ENCODE measurements at places on chromosomes 11 and 22.

DNA sequence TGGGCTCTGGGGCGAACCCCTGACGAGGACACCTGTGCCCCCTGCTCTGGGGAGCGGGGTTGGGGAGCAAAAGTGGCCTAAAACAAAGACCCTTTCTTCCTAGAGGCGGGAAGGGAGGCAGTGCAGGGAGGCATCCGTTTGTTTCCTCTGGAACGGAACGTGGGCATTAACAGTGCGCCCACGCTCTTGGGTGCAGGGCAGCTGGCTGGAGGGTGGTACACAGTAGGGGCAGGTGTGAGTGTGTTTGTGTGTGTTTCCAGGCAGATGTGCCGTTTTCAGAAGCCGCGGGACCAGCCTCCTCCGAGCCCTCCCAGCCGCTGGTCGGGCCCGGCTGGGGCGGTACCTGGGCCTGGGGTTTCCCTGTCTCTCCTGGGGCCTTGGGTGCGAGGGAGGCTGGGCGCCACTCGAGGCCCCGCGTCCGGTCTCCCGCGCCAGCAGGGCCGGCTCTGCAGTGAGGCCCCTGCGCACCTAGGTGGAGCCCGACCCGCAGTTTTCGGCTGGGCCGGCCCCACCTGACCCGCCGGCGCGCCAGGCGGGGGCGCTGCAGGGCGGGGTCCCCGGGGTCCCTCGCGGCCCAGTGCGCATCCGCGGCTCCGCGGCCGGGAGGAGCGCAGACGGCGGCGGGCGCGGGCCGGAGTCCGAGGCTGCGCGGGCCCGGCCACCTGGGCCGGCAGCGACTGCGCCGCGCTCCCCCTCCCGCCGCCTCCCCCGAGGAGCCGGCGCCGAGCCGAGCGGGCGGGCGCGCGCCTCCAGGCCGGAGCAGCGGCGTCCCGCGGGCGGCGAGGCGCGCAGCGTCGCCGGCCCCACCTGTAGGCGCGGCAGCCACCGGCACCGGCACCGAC is 1252.7 kb downstream of the BRD1 start:
- no peak for DNase-seq

GRCh38 chr11:19679952-19680828 is 32.4 kb upstream of the NAV2 start:
- DNase-seq = no peak

GRCh38 chr11:4839851-4840549 is 9.0 kb downstream of the OR51S1 start:
- no peak for DNase-seq

DNA sequence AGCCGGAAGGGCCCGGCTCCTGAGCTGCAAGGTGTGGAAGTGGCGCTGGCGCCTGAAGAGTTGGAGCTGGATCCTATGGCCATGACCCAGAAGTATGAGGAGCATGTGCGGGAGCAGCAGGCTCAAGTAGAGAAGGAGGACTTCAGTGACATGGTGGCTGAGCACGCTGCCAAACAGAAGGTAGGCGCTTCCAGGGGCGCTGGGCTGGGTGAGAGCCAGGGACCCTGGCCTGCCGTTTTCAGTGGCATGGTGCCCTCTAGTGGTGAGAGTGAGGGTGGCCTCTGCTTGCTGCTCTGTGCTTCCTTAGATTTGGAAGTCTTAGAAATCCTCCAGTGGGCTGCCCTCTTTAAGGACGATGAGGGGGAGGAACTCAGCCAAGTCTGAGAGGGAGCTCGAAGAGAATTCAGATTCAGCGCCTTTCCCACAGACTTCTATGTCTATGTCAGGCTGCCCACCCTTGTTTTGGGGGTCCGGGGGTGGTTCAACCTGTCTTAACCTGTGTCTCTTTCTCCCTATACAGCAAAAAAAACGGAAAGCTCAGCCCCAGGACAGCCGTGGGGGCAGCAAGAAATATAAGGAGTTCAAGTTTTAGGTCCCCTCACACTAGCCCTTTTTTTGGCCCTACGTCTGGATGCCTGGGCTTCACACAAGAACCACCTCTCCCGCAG is 1.8 kb upstream of the PACS1 start:
- DNase-seq = peak; percentile 77

DNA sequence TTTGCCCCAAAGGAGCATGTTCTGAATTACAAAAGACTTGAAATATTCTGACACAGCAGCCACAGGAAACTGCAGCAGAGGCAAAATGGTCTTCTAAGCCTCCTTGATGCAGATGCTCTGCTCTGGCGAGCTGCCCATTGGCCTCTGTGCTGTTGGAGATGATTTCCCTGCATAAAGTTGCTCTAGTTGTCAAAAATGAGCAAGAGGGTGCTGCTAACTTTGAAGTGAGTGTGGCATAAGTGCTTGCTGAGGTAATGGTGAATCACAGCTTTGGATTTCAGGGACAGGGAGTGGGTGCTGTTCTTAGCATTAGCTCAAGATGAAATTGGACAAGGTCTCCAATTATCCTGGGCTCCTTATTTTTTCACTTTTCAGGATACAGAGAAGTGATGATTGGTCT is 435.4 kb downstream of the TMEM135 start:
- DNase-seq = no peak

GRCh38 chr11:44034639-44035038 is 13.1 kb upstream of the ACCSL start:
- DNase-seq = no peak

DNA sequence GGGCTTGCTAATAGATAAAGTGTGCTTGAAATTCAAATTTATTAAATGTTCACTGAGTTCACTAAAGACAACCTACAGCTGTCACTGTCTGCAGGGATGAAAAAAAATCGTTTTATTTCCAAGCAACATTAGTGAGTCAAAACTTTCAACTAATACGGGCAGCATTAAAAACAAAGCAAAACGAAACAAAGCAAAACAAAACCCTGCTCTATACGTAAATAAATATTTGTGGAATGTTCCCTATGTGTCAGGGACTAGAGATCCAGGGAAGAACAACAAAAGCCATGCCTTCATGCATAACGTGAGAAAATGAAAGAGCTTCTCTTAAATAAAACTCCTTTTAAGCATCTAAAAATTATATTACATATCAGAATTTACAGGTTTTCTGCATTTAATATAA is 553 bp downstream of the NAALAD2 start:
- no peak for DNase-seq

DNA sequence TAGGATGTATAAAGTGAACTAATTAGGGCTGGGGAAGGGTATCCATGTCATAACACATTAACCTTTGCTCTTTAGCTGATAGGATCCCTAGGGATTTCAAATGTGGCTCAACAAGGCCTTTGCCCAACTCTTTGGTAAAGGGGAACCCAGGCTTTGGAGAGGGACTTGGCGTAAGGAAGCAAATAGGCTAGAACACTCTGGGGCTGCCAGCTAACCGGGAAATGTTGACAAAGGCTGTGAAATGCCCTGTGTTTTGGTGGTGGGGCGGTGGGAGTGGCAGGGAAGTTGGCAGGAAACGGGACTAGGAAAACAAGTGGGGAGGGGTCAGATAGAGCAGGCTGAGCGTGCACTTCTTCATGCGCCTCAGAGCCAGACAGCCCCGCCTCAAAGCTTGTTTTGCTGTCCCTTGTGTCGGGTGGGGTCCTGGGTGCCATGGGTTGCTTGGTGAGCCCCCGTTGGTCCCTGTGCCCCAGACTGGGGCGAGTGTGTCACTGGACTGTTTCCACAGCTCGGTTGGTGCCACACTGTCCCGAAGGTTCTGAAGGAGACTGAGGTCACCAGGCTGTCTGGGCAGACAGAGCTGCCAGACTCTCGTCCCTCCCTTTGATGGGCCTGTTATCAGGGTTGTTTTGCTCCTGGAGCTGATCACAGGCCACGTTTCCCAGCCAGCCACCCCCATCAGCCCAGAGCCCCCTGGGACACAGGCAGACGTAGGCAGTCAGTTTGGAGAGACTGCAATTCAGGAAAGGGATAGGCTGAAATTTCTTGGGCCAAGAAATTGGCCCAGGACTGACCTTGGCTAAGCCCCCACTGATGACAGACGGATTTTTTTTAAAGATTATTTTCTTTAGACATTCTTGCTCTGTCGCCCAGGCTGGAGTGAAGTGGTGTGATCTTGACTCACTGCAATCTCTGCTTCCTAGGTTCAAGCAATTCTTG is 19.6 kb downstream of the KCTD21 start:
- no peak for DNase-seq

- no peak for DNase-seq
Measured at GRCh38 chr22:17787241-17787640, 13.0 kb upstream of the BID start.

DNA sequence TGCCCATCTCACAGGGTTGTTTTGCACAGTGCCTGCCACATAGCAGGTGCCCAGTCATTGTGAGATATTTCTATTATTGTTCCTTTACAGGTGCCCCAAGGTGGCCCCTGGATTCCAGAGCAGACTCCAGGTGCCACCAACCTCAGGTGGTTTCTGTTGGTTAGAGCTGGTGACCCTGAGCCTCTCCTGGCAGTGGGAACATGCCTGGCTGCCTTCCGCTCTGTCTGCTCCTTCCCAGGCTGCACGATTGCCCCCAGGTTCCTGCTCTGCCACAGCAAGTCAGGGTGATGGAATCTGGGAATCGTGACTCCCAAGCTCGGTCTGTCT is 12.6 kb upstream of the OMP start:
- DNase-seq = no peak

DNA sequence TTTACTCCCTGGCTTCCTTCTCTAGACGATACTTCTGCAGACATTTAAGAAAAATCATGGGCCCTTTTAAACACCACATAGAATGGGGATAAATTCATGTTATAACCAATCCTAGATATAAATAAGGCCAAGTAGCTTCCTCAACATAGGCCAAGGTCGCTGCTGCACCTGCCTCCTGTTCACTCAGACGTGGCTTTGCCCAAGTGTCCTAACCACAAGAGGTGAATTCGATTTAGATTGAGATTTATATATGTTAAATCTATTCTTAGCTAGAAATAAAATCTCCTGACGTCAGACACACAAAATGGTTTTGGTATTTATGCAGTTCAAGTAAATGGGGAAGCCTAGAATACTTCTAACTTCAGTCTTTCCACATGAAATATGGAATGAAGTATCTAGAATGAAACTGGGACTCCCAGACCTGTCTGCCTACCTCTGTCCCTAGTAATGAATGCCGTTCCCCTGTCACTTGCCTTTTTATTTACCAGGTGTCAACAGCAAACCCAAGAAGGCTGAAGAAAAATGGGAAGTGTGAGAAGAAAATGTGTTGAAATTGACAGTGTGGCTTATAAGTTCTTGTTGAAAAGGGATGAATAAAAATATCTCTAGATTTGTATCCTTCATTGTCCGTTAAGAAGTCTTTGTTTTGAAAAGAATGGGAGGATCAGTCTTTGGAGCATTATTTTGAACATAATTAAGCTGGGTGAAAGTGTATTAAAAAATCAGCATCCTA is 131.8 kb downstream of the HIPK3 start:
- no peak for DNase-seq

DNA sequence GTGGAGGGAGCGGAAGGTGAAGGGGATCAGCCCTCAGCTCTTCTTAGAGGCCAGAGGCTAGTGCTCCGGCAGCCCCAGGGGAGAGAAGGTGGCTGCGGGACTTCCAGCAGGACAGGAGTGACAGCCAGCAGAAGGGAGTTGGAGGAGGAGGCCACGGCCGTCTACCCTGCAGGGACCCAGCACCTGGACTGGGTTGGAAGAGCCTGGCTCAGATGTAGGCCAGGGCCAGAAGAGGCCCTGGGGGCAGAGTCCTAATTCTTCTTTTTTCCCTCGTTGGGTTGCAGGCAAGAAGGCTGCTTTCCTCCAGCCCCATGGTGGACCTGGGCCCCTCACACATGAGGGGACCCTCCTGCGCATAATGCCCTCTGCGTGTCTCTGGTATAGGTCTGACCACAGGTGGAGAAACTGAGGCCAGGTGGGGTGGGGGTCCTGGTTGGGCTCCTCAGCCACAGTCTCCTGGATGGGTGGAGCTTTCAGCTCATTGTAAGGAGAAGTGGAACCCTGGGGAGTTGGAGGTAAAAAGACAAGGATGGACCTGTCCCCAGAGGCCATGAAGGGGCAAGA is 2.3 kb upstream of the MCAM start:
- no peak for DNase-seq

GRCh38 chr22:32949391-32950173 is 108.6 kb downstream of the SYN3 start:
- DNase-seq = no peak

- no peak for DNase-seq
Measured at GRCh38 chr11:67528376-67528775, 5.1 kb upstream of the CABP2 start.

DNA sequence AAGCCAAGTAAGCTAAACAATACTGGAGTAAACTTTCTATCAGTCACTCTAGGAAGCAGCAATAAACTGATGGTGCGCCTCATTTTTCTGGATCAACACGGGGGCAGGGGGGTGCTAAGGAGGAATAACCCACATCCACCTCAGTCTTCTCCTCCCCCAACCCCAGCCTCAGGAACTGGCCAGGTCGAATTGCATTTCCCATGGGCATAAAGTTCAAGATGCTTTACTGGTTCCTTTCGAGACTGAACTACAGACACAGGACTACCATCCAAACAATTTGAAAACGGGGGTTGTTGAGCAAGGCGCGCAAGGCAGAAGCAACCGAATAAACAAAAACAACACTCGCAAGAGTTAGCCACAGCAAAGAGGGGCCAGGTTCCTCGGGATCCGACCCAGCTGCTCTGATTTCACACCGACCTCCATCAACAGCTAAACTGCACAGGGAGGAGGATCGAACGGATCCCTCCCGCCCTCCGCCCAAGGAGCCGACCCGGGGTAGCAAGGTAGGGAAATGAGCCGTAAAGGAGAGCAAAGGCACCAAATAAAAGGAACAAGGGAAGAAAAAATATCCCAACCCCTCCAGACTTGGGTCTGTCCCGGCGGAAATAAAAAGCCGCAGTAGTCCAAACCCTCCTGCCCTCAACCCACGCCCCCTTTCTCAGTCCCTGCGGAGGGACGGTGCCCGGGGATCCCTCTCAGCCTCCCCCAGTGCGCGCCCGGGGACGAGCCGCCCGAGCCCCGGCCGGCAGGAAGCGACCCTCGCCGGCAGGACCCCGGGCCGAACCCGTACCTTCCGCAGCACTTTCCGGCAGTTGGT is 801 bp downstream of the SESN3 start:
- DNase-seq = peak; percentile 50

DNA sequence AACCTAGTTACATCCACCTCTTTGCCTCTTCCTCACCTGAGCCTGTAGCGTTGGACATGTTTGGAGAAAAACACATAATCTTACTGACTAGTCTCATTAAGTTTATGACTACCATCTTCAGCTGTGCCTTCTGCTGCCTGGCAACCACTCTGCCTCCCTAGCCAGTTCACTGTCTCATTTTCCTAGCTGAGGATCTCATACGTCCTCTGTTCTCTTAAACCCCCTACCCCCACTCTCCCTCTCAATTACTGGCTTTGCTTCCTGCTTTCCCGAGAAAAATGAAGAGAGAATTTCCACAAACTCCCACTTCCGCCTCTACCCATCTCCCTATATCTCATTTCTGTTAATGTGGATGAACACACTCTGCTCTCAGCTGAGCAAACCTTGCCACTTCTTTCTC is 239.3 kb upstream of the POU2AF2 start:
- no peak for DNase-seq

GRCh38 chr11:120399307-120399706 is 63.1 kb downstream of the ARHGEF12 start:
- DNase-seq = no peak

DNA sequence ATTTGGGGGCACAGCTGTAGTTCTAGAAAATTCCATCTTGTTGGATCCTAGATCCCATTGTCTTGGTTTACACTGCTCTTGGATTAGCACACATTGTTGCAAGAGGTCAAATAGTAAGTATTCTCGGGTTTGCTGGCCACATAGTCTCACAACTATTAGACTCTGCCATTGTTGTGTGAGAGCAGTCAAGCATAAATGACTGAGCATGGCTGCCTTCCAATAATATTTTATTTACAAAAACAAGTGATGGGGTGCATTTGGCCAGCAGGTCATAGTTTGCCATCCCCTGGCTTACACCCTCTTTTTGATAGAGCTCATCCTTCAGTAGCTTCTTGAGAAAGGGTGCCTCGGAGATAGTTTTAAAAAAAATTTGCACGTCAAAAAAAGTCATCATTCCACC is 77.9 kb upstream of the ALX4 start:
- no peak for DNase-seq

All from hematopoietic multipotent progenitor cell treated with erythropoietin and hydrocortisone succinate and interleukin-3 and kit ligand, for 17 days (in vitro differentiated cells).